GM06990 (cell line): ENCODE measurements at places on chromosomes 13 and 19.

GRCh38 chr13:44104197-44104490 is 224.4 kb downstream of the LACC1 start:
- no peak for DNase-seq

- DNase-seq = no peak
These were observed 30.7 kb downstream of the SLC25A42 start for GRCh38 chr19:19094513-19094912.

DNA sequence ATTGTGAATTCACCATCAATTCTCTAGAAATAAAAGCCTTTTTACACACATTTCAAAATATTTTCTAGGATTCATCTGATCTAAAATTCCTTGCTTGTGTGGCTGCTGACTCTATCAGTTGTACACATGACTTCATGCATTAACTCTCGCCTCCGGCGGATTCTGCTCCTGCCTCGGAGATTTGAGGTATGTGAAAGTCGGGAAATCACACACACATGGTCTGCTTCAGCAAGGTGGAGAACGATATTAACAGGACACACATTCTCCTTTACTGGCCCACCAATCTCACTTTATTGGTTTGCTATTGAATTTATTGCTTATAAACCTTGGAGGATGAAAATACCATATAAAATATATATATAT is 855.7 kb downstream of the SLITRK5 start:
- DNase-seq = no peak

DNA sequence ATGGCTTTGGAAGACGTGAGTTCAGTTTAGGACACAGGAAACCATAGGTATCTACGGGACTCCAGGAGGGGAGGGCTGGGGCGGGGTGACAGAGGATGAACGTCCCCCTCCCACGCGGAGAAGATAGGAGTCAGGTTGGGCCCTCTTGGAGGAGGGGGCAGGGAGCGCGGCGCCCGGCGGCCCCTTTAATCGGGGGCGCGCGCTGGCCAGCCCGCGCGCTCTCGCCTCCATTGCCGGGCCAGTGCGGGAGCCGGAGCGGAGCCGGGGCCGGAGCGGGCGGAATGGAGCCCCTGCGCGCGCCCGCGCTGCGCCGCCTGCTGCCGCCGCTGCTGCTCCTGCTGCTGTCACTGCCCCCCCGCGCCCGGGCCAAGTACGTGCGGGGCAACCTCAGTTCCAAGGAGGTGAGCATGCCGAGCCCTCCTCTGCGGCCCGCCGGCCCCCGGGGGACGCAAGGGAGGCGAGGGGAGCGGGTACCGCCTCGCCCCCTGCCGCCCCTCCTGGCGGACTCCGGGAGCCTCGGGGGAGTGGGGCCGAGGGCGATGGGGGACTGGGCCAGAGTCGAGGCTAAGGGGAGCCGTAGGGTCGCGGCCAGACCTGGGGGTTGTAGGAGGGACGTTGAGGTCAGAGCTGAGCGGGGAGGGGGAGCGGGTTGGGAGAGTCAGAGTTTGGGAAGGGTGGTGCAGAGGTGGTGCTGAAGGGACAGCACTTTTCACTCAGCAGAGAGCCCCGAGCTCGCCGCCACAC is at the start of gene TMEM145:
Gene TMEM145 (plus strand): TSS at position 214 of the 744 bp plus-strand sequence. CDS start 68 bp downstream, at position 282.
- DNase-seq = peak; percentile 69

- peak; percentile 7 for DNase-seq
These were observed 735 bp upstream of the FLT1 start for GRCh38 chr13:28495538-28496187.
